CD8-positive, alpha-beta memory T cell (primary cell): ENCODE measurements at places on chromosomes 11 and 22. TPM values are rescaled to one million over a fixed set of nuclear protein-coding genes. Genes with fewer than 3 reads are reported as not detected.

DNA sequence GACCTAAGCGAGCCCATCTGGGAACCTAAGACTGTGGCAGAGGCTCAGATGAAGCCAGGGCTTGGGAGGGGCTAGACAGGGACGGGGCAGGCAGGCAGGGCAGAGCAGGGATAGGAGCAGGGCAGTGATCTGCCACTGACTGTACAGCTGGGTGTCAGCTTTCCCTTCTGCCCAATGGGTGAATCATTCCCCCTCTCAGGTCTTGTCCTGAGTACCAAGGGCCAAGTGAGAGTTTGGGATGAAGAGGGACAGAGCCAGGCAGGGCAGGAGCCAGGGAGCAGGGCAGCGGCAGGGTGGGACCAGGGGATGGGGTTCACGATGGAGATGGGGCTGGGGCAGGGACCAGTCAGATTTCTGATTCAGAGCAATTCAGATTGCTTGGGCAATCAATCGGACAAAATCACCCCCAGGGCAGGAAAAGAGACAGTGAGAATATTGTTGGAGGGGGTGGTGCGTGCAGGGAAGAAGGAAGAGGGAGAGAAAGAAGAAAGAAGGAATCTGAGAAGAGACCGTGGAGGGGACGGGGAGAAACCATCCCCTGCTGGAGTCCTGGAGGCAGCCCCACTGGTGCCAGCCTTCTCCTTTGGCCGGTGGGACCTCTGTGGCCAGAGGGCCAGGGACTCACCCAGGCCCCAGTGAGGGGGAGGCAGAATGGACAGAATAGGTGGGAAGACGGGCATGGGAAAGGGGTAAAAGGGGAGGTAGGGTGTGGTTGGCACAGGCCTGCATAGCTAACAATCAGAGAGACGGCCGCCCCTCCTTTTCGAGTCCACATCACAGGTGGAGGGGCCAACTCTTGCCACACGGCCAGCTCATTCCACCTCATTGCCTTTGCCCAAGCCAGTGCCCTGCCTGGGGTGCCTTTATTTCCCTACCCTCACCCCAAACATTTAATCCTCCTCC is 47.2 kb downstream of the CYTH4 start:
- no peak for DNase-seq

DNA sequence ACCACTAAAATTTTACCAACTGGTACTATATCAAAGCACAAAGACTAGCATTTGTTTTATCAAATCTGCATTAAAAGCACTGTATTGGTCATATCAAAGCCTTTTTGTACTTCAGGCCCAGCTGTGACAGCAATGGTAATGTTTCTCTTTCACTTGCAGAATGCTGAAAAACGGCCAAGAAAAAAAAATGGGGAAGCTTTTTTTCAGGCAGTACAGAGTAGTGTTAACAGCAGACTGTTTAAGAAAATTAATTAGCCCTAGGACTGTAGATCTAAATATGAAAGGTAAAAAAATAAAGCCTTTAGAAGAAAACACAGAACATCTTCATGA is 33.3 kb downstream of the DENND5A start:
- DNase-seq: no peak

DNA sequence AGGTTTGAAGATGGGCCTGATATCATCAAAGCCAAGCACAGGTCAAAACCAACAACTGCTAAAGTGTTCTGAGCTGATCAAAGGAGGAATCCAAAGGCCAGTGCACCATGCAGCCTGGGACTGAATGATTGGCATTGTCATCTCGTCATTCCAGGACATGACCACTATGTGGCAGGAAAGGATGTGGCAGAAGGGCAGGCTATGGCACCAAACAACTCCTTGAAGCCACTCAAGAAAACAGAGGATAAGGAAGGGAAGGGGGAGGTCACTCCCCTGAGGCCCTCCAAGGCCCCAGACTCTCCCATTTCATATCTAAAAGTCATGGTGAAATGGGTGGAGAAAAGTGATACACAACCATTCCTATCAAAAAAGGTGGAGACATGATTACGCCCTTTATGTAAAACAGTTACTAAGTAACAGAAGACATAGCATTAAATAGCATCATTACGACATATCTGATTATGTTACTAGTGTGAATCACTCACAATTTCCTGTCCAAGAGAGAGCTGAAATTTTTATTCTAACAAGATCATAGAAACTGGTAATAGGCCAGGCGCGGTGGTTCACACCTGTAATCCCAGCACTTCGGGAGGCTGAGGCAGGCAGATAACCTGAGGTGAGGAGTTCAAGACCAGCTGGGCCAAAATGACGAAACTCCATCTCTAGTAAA is 49.3 kb downstream of the AHNAK start:
- no peak for DNase-seq

- DNase-seq: no peak
These were observed 64.3 kb downstream of the SHANK2 start for GRCh38 chr11:71188073-71188472.

- DNase-seq: no peak
These were observed 5.8 kb downstream of the ISX start for GRCh38 chr22:35071784-35072183.

Gene SLC22A24
- total RNA-seq: not detected

- DNase-seq: peak; percentile 22
These were observed 4.3 kb upstream of the ZBED4 start for GRCh38 chr22:49849161-49850020.

- no peak for DNase-seq
These were observed 102.0 kb upstream of the NECTIN1 start for GRCh38 chr11:119831011-119831410.

DNA sequence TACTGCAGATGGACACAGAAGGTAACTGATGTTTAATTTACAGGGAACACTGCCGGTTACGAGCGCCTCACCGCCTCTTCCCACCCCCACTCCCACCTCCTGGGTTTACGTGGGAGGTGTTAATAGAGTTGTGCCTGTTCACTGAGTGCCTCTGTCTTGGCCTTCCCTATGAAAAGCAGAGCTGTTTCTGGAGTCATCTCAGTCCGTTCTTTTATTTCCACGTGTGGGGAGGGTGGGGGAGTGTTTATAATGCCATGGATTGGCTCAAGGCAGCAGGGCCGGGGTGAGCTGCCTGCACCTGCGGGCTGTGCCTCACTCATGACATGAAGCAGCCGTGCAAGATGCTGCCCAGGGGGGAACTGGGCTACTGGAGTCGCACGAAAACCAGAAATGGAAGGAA is 322.7 kb downstream of the CADM1 start:
- DNase-seq: no peak

GRCh38 chr11:126366064-126366822 is 10.8 kb downstream of the ST3GAL4 start:
- DNase-seq: no peak

GRCh38 chr11:3080104-3080503 is 22.9 kb upstream of the CARS1 start:
- no peak for DNase-seq

Gene TMPRSS4
- total RNA-seq: not detected

DNA sequence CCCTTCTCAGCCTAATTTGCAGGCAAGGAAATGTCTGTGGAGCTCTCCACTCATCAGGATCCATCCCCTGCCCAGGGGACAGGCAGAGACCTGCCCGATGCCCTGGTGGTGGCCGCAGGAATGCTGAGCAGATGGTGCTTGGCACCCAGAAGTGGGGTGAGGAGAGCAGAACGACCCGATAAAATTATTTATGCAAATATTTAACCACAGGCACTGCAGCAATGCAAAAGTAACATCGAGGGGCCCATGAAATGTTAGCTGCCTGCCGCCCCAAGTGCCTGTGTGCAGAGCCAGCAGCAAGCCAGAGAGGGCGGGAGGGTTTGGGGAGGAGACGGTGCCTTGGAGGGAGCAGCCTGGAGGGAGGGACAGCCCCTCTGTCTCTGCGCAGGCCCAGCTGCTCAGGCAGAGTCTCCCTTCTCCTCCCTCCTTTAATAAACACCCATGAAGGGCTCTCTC is 205.5 kb downstream of the CTTN start:
- no peak for DNase-seq

- DNase-seq: no peak
These were observed 68.5 kb downstream of the PIWIL3 start for GRCh38 chr22:24706054-24706453.

Gene FAM111B
- 46.5 TPM for total RNA-seq

Gene CCDC89
- total RNA-seq: 0.20 TPM

DNA sequence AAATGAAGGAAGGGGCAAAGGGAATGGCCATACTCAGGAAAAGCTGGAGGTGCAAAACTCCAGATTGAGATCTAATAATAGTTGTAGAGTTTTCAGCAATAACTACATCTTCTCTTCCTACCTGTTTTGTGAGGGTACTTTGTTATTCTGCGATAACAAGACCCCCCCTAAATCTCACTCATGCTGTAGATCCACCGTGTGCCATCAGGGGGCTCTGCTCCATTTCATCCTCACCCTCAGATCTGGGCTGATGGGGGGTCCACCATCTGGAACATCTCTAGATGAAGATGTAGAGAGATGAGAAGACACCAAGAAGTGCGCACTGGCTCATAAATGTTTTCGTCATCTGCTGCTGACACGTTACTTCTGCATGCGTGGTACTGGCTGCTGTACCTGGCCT is 135.9 kb upstream of the KIRREL3 start:
- DNase-seq: no peak

GRCh38 chr11:120137611-120138521 is at the start of gene TRIM29:
Gene TRIM29, minus strand, starts transcription at chr11:120138113. Its CDS starts 82 bp downstream, at chr11:120138031.
- no peak for DNase-seq

DNA sequence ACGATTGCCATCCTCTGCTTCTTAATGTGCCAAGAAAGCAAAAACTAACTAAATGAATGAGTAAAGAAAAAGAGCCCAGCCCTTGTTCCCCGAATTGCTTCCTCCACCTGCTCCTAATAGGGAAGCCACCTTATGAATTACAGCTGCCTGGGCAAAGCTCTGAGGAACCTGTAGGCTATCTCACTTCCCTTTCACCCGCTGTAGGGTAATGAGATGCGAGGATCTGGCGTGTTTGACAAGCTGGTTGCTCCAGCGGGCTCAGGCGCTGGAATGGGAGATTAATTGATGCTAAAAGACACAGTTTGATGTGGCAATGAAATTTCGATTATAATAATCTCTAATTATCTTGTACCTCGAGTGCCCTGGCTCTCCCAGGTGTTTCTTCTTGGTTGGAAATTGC is 256.4 kb downstream of the NTM start:
- DNase-seq: no peak

- no peak for DNase-seq
These were observed 236.7 kb downstream of the TTC28 start for GRCh38 chr22:28442711-28443525.

DNA sequence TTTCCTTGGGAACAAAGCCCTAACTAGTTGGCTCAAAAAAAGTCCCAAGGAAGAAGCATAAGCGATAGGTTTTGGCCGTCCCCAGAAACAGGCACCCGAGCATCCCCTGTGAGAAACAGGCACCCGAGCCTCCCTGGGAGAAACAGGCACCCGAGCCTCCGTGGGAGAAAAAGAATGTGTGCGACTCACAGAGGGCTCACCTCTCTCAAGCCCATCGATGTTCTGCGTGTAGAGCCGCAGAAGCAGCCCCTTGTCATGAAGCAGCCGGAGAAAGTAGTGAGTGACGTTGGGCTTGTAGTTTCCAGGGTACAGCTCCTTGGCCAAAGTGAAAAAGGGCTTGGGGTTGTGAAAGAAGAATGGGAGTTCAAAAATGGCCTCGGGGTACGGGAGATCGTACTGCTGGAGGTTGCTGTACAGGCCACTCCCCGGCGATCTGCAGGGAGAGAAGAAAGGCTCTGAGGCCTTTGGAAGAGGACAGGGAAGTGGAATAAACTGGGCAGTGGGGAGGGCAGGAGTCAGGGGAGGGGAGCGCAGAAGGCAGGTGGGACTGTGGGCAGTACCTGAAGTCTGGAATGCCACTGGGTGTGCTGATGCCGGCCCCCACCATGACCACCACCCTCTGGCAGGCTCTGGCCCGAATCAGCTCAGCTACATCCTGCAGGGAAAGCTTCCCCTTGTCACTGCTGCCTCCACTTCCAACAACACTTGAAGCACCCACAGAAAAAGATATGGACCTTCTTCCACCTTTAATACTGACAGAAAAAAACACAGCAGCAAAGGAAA is 3.2 kb downstream of the SIRT3 start:
- DNase-seq: no peak

DNA sequence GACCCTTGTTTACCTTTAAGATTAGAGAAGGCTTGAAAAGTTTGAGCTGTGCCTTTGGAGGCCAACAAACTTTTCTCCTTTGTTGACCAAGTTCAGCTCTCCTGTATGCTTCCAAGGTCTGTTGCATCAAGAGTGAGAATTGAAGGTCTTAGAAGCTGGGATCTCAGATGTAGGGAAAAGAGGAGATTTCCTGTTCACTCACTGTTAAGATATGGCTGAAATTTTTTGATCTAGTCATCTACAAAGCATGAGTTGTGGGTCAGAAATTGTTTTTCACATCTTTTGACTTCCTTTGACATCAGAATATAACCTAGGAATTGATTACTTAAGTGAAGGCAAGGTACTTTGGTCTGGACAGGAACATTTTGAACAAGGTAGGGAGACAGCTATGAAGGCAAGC is 12.1 kb downstream of the OR51B4 start:
- DNase-seq: no peak

DNA sequence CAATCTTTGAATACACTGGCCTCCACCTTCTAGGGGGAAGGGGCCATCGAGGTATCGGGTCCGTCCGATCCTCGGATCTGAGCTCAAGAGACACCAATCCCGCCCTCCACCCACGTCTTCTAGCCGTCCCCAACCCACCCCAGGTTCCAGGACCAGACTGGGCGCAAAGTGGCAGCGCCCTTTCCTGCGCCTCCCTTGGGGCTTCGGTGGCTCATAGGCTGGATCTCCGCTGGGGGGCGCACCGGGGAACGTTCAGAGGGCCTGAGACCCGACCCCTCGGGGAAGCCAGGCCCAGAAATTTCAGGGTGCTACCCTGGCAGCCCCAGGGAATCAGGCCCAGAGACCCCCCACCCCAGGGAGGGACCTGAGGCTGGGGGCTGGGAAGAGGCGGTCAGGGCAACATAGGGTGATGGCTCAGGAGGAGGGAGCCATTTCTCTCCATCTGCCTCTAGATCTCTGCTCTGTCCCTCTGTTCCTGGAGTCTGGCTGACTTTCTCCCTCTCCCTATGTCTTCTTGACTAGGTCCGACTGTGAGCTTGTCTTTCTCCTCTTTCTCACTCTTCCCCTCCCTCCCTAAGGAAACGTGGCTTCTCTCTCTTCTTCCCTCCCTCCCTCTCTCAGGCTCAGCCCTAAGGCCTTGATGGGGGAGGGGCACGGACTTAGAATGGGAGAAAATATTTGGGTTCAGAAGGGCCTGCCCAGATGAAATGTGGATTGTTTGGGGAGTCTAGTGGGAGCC is 1.1 kb downstream of the CREB3L1 start:
- no peak for DNase-seq

Gene SLC22A9
- not detected for total RNA-seq

DNA sequence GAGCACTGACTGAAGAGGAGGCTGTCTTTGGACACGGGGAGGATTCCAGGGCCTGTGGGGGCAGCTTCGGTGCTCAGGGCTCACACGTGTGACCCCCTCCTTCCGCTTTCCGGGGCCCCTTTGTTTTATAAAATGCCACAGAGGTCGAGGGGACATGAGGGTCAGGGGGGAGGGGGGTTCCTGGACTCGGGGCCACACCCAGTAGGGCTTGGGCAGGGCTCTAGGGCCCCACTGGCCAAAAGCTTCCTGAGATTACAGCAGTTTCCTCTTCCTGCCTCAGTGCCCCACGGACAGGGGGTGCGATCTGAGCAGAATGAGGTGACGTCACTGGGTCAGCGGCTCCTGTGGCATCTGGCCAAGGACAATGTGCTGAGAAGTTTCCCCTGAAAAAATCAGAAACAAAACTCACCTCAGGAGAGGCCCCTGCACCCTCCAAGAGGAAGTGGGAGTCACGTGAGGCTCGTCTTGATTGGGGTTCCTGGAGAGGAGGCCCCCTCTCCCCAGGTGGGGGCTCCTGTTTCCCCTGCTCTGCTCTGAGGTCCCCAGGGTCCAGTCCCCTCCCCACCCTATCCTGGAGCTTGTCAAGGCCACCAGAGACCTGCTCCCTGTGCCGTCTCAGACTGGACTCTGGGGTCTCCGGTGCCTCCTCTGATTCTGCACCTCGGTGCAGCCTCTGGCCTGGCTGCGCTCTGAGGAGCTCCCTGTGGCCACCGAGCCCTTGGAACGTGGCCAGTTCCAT is 6.4 kb upstream of the IFITM3 start:
- DNase-seq: peak; percentile 86
